ENCODE measurements at places on chromosomes 11 and 22.

- DNase-seq = no peak
Observed at GRCh38 chr11:16169541-16169940, 186.8 kb downstream of the SOX6 start.

GRCh38 chr22:29074276-29074772 is 1.5 kb downstream of the KREMEN1 start:
- no peak for DNase-seq

- no peak for DNase-seq
Observed at GRCh38 chr11:17294033-17294432, 17.5 kb downstream of the NUCB2 start.

- no peak for DNase-seq
Observed at GRCh38 chr11:119087747-119088241, 3.1 kb downstream of the HMBS start.

GRCh38 chr11:60951606-60951903 is 421 bp downstream of the SLC15A3 start:
- DNase-seq = no peak

GRCh38 chr11:297586-298405 is 1.5 kb downstream of the IFITM5 start:
- DNase-seq = no peak

- peak; percentile 3 for DNase-seq
Observed at GRCh38 chr11:100932474-100933100, 197.0 kb downstream of the PGR start.

GRCh38 chr22:50302564-50302963 is 4.9 kb downstream of the PLXNB2 start:
- no peak for DNase-seq
